ENCODE measurements at places on chromosomes 7 and 10.
A peak's percentile ranks its signal among the peaks of the same experiment; 100 is the strongest.

DNA sequence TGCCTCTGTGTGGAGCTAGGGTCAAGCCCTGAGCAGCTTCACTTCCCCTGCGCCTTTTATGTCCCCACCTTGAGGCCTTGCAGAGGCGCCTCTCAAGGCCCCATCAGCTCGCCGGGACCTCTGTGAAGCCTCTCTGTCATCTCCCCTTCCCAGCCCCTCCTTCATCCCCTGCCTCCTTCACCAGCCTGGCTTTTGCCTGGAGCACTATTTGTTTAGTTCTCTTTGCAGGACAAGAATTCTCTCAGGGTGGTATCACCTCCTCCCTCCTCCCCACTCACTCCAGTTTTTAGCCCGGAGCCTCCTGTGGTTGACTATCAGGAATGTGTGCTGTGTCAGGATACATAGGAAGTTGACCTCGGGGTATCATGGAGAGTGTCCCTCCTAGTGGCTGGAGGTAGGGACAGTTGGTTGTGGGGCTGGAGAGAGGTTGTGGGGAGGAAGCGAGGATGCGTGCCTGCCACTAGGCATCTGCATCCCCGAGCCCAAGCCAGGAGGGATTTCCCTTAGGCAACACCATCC lies 89.8 kb upstream of the ANLN start:
- DNase-seq: no peak

GRCh38 chr7:95916573-95917297 lies 144.4 kb downstream of the DYNC1I1 start:
- DNase-seq: peak; percentile 62

DNA sequence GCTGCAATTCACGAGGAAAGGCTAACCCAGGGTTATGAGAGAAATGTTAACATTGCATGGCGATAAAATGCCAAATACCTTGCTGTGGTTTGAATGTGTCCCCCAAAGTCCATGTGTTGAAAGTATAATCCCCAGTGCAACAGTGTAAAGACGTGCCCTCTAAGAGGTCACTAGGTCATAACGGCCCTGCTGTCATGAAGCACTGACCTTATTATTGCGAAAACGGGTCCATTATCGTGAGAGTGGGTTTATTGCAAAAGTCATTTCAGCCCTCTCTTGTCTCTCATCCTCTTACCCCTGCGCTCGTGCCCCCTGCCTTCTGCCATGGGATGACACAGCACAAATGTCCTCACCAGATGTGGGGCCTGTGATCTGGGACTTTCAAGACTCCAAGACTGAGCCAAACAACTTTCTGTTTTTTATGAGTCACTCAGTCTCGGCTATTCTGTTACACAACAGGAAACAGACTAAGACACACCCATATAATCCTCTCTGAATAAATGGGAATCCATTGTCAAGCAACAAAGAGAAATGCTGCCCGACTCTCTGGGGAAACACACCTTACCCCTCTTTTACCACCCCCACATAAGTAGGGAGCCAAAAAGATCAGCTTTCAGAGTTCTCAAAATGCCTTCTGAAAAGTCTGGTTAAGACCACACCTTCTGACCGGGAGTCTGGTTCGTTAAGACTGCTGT lies 73.1 kb upstream of the UCN3 start:
- DNase-seq: peak; percentile 61

DNA sequence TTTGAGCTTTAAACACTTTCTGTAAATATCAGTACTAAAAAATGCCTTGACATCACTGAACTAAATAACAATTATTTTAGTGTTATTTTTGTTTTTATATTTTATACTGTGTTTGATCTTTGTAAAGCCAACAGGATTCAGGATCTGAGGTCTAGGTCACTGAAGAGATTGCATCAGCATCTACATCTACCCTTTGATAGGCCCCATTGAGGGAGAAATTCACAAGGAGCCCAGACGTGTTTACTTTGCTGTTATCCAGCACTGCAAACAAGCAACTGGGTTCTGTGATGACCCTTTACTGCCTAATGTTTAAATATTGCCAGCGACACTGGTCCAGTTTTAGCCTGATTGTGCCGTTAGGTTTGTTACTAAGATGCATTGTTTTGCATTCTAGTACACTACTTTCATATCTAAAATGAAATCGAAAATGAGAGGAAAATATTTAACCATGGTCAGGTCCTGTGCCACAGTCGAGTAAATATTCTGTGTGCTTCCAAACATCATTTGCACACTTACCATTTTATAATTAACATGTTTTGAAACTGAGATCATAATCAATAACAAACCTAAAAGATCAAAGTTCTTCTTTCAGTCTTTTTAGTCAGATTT lies 48.7 kb downstream of the SP8 start:
- DNase-seq: no peak

DNA sequence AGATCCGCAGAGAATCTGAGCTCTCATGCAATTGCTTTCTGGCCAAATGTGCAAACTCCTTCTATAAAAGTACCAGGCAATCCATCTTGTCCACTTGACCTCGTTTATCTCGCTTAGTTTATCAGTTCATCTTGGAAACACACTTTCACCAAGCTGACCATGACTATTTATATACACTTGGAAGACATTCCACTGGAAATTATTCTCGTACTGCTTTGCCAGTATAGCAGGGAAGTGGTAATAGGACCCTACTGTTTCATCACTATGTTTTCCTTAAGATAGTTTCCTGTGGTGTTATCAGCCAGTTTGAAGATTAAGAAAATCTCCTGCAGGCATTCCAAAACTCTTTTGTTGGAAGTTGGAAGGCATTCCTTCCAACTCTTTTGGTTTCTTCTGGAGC lies 115.3 kb upstream of the FAM171A1 start:
- no peak for DNase-seq

DNA sequence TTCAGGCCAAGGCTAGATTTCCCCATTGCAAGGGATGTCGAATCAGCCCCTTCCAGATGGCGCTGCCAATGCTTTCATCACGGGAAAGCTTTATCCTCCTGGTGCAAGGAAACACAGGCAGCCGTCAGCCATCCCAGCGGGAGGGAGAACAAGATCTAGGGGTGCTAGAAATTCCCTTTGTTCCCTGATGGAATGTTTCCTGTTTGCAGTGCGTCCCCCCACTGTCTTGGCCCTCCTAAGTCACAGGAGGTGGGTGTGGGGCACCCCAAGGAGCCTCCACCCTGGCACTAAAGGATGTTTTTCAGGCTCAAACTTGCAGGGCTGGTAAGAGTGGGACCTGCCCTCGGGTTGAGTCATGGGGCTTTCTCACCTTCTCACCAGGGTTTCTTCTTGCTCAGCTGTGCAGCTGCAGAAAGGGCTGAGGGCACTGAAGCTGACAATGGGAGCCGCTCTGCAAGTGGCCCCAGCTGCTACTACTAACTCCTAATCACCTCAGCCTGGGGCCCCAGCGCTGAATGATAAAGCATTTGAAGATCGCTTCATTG lies 103.6 kb downstream of the PRPF18 start:
- DNase-seq: peak; percentile 30

DNA sequence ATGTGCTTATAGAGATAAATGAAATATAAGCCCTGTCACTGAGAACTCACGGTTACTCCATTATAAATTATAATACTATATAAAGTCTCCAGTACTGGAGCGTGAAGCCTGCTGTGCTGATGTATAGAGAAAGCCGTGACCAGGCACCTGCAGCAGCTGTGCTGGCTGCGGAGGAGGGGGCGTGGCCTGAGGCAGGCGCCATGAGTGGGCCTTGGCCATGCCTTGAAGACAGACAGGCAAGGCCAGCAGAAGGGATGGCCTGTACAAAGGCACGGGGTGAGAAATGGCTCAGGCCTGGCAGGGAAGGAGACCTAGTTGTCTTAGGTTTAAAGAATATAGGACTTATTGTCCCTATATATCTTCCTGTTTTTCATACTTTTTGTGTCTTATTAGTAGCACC lies 218.5 kb upstream of the STK17A start:
- no peak for DNase-seq

- DNase-seq: no peak
These were observed 8.4 kb downstream of the PPP2R2D start for GRCh38 chr10:131909014-131909808.

- peak; percentile 84 for DNase-seq
These were observed at the start of gene TSPAN33 for GRCh38 chr7:129144095-129144833. TSS of gene TSPAN33 (plus strand) at chr7:129144707. CDS start at chr7:129144981, 274 bp downstream.

DNA sequence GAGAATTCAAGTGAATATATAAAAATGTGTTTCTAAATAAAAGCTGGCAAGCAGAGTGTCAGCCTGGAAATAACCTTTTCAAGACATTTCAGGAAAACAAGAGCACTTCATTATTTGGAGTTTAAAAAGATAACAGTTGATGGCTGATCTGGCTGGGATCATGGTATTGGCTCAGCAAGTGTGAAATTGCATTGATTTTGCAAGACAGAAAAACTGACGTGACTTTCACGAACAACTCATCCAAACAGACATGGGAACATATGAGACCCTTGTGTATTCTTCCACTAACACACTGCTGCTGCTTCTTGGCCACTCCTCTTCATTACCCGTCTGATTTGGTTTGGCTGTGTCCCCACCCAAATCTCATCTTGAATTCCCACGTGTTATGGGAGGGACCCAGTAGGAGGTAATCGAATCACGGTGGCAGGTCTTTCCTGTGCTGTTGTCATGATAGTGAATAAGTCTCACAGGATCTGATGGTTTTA lies 108.5 kb downstream of the RAB18 start:
- DNase-seq: no peak

- DNase-seq: no peak
These were observed 3.8 kb downstream of the LDB3 start for GRCh38 chr10:86671985-86672710.

GRCh38 chr7:157703534-157704195 lies 366.9 kb downstream of the DNAJB6 start:
- DNase-seq: no peak

DNA sequence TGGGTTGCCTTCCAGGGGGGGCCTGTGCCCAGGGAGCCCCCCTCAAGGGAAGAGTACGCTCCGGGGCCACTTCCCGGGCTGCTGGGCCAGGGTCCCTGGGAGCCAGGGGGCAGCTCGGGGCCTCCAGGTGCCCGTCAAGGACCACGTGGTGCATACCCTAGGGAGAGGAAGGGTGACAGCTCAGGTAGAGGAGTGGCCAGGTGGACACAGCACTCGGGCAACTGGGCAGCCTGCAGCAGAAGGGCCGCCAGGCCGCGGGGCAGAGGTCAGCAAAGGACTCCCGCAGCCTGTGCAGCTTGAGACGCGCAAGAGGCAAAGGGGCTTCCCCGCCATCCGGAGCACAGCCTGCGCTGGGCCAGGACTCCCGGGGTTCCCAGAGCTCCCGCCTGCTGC lies 26.4 kb downstream of the AP5Z1 start:
- no peak for DNase-seq

- no peak for DNase-seq
These were observed 6.9 kb downstream of the PIK3CG start for GRCh38 chr7:106871793-106872571.

DNA sequence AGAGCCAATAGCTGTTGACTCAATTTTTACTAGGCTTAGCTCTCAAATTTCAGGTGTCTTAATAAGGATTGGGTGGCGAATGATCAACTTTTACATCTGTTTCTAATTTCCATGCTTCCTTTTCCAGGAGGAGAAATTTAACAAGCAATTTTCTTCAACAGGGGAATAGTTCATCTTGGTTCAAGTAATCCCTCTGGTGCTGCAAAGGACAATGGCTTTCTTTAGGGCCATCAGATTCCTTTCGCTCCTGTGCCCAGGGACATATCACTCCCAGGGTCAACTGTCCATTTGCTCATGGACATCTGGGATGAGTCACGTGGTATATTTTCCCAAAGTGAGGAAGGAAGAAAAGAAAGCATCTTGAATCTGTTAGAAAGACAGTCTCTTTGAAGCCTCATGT lies 313.3 kb downstream of the FRMD4A start:
- no peak for DNase-seq

DNA sequence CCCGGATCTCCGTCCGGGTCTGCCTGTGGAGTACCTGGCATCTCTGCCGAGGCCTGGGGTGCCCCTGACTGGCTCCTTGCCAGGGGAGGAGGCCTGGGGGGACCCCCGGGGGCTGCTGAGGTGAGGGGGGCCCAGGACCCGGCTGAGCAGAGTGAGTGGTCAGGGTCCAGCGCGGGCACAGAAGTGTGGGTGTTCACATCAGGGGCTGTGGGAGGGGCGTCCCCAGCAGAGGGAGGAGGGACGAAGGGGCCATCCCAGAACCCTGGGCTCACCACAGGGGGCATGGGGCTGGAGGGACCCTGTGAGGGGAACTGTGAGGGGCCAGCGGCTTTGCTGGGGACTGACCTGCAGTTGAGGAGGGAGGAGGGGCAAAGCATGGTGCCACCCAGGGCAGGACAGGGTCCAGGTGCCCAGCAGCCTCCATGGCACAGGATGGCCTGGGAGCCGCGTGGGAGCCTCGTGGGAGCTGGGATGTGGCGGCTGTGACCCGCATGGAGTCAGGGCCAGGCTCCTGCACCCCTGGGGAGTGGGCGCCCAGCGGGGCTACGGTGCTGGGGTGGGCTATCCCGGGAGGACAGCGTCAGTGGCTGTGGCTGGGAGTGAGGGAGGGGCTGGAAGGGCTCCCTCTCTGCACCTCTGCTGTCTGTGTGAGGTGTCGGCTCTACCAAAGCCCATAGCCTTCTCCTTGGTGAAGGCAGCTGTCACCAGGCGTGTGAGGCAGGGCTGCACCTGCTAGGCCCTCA lies 91.2 kb downstream of the DNAJB6 start:
- DNase-seq: no peak

GRCh38 chr7:45389073-45389872 lies 184.9 kb upstream of the ADCY1 start:
- DNase-seq: no peak

GRCh38 chr7:116113310-116113709 lies 82.7 kb upstream of the TFEC start:
- no peak for DNase-seq

GRCh38 chr7:2720024-2720423 lies 32.0 kb downstream of the AMZ1 start:
- peak; percentile 32 for DNase-seq

DNA sequence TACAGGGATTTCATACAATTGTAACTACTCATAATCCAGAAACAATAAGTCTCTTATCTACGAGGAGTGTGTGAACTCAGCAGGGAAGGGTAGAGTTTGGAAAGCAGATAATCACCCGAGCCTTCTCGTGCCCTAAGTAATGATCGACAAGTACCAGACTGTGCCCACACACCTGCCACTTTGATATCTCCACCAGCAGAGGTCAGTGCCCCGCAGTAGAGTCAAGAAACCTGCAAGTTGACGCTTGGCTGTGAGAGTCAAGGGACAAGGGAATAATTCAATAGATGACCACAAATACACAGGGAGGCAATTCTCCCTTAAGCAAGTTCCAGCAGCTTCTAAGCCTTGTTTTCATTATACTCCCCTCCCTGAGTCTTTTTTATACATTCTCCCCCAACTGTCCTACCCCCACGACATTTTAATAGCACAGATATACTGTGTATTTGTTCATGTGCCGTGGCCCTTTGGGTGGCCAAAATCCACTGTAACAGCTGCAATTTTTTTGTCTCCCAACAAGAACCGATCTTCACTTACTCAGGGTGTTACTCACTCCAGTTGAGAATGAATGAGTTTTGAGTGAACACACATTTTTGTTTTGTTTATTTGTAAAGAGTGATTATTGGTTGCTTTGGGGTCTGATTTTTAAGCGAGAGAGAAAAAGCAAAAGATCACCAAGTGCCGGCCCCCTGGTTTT lies 106.9 kb upstream of the RHEB start:
- peak; percentile 30 for DNase-seq

- peak; percentile 43 for DNase-seq
These were observed 136.0 kb downstream of the KIF20B start for GRCh38 chr10:89837165-89838043.

- no peak for DNase-seq
These were observed 105.0 kb downstream of the ZNF248 start for GRCh38 chr10:37752334-37752875.
